ENCODE measurements at places on chromosomes 1 and 21.

- DNase-seq = no peak
These were observed 411.2 kb downstream of the MATN1 start for GRCh38 chr1:30312226-30312625.

DNA sequence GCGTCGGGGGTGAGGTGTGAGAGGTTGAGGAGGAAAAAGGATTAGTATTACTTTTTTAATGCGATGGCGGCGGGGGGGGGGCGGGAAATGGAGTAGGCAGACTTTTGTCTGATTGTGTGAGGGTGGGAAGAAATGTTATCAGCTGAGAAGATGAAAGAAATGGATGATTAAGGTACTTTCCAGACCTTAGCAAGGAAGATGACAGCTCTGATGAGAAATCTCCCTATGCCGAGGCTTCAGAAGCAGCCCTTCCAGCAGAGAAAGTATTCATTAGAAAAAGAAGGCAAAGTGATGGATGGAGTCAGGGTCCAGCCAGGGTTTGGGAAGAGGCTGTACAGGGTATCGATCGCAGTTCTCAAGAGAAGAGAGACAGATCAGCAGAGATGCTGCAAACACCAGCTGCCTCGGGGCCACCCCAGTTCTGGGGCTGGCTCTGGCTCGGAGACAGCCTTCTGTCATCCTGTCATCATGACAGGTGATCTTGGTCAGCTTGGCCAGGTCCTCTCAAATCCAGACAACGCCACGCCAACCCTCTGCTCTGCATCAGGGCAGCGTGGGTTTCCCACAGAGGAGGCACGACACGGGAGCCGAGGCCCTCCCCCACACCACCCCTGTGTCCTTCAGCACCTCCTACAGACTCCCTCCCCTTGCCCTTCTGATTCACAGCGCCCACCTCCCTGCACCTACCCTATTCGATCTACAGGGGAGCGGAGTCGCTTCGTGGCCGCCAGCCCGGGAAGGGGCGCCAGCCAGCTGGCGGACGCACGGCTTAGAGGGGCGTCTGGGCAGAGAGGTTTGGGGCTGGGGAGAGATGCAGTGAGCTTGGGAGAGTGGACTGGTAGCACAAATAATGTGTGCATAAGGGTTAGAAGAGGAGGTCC lies 674 bp upstream of the ATXN7L2 start:
- DNase-seq = no peak

- no peak for DNase-seq
These were observed 49.8 kb upstream of the MROH9 start for GRCh38 chr1:170885551-170885950.

DNA sequence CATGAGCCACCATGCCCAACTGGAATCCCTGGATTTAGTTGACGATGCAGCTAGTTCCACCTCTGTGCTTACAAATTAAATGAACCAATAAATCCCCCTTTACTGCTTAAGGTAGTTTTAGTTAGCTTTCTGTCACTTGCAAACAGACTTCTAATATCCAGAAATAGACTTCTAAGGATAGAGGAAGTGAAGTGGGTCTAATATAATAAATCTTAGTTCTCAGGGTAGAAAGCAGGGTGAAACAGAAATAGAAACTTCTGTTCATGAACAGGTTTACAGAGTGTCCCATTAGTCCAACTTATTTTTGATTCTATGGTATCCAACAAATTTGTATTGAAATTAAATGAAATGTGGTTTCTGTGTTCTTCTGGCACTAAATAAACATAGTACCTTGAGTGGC lies 20.1 kb downstream of the BCAS2 start:
- no peak for DNase-seq

- no peak for DNase-seq
These were observed 2.2 kb downstream of the NRIP1 start for GRCh38 chr21:15062606-15062965.

GRCh38 chr1:196319301-196319700 lies 288.9 kb downstream of the KCNT2 start:
- DNase-seq = no peak

- DNase-seq = no peak
These were observed 294.4 kb downstream of the PLPP3 start for GRCh38 chr1:56284928-56285327.

DNA sequence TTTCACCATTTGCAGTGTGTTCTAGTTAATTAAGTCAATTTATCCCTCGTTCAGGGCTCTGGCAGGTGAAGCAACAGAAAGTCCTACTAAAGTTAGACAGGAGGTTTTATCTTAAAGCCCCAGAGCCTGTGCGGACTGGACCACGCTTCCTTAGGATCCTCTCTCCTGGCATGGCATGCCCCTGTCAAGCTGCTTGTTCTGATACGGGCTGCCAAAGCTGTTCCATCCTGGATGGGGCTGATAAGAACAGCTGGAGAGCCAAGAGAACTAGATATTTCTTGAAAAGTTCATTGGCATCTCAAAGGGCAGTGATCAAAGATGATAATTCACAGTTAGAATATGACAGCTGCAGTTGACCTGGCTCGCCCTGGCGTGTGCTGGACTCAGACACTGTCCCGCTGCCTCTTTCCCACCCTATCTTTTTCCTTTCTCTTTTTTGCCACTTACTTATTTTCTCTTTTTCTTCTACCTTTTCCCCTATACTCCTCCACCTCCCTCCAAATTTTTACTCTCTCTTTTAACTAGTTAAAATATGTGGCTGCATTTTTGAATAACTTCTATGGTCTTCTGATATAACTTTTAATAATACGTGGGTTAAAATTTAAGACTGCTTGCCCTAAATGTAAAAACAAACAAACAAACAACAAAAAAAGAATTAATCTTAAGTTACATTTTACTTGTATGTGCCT lies 96.7 kb downstream of the ABCA4 start:
- DNase-seq = no peak

- DNase-seq = no peak
These were observed 5.4 kb downstream of the MTHFR start for GRCh38 chr1:11800391-11800755.

DNA sequence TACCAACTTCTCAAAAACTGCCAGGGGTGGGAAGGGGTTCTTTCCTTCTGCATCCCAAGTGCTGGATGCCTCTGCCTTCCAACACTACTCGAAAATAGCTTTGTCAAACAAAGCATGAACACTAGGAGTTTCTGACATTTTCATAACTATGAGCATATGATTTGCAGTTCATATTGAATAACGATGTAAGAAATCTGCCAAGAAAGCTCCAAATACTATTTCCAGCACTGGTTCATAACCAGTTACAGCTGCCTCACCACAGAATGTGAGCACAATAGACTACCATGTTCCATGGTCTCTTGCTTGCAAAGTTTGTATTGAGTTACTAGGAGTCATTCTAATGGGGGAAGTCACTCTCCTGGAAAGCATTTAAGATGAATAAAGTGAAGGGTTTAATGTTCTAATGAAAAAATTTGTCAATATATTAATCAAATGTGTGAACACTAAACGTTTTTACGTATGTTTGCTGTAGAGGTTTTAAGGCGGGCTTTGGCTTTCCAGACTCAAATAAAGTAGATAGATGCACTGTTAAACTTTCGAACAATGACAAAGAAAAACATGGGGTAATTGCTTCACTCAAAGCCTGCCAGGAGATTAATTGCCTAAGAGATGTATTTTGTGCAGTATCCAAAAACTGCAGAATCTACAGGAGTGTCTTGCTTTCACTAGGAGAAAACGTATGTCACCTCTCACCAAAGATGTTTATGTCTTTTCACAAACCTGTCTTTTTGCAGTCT lies 78.6 kb upstream of the UBE2U start:
- no peak for DNase-seq

DNA sequence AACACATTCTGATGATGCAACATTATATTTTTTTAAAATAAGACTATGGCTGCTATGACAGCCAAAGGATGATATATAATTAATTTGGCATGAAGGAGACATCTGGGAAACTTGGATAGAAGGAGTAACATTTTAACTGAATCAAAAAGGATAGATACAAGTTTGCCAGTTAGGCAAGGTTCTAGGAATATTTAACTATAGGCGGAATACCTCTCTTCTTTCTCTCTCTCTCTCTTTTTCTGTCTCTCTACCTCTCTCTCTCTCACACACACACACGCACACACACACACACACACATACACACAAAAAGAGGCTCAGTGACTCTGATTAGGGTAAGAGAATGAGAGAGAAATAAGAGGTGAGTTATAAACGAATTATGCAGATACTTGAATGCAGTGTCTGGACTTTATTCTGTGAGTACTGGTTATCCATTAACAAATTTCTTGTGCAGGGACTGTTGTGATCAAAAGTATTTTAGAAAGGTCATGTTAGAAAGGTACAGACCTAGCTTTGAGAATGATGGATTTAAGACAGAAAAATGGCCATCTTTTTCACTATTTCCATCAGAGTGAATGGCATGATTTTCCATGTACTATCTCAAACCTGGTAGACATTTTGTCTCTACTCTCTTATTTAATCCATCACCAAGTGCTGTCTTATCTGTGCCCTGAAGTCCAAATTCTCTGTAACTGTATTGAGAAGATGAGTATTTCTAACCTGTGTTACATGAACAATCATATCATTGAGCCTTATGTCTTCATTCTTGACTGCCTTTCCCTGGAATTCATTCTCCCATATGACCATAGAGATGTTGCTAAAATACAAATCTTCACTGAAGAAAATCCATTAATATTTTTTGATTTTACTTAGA lies 1106.9 kb upstream of the ADGRL4 start:
- no peak for DNase-seq

DNA sequence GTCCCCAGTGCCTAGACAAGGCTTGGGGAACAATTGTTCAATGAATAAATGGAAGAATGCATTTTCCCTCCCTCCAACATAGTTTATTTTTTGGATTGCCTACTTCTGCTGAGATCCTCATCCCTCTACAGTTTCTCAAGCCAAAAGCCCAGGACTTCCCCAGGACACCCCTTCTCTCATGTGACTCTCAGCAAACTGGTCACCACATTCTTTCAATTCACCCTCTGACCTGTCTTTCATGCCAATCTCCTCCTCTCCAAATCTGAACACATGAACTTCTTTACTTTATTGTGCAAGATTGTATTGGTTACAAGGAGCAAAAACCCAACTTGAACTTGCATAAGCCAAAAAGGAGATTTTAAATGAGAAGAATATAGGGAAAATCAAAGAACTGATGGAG lies 103.2 kb upstream of the JUN start:
- DNase-seq = no peak

DNA sequence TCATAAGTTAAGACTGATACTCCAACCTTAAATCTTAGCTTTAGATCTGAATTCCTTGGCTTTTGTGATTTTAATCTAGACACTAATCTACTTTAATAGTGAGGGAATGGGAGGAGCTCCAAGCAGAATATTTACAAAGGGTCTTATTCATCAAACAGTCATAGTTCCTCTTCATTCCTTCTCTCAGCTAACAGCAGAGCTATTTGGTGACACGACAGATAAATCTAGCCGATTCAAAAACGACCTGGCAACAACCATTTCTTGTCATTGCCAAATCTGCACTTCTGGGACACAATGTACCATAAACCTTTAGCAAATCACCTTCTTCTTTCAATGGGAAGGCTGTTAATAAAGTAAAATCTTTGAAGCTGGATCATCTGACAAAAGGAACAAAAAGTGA lies 52.8 kb upstream of the FOXD3 start:
- DNase-seq = no peak

GRCh38 chr1:247299723-247300381 lies 31.8 kb downstream of the ZNF496 start:
- DNase-seq = no peak
